ENCODE measurements at places on chromosomes 7 and 10.
A peak's percentile ranks its signal among the peaks of the same experiment; 100 is the strongest.

- no peak for DNase-seq
These were observed 138.6 kb upstream of the GRB10 start for GRCh38 chr7:50921114-50921813.

DNA sequence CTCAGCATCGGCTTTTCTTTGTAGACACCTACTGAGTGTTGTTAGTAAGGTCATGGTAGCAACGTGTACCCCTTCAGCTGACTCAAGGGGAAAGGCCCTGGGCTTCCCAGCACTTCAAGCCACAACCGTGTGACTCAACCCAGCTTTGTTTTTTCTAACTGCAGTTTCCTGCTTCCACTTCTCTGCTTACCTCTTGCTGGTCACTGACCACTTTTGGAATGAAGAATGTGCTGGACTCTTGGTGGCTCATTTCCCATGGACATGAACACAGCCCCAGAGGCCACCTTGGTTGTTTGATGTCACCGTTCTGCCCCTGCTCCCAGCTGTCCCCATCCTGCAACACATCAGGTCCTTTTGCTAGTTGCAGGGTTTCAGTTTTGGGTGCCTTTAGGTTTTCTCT is 69.5 kb upstream of the ZNF438 start:
- peak; percentile 99 for DNase-seq

GRCh38 chr7:131689662-131690234 is 133.3 kb upstream of the PODXL start:
- DNase-seq: no peak

DNA sequence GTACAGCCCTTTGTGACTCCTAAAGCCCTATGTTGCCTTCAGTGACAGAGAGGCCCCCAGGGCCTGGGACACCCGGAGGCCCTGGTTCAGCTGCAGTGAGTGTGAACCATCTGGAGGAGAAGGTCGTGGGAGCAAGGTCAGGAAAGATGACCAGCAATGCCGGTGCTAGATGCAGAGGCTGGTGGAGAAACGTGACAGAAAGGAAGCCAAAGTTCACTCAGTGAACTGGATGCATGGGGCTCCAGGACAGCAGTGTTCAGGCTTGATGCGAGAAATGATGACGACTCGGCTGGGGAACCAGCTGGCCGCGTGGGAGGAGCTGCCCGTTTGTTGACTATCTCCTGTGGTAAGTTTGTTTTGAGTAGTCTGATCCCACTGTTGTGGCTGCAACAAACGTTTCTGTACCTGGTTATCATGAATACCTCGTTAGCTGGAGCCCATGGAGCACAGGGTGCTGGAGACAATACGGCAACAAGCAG is 54.1 kb upstream of the MKRN1 start:
- DNase-seq: no peak

DNA sequence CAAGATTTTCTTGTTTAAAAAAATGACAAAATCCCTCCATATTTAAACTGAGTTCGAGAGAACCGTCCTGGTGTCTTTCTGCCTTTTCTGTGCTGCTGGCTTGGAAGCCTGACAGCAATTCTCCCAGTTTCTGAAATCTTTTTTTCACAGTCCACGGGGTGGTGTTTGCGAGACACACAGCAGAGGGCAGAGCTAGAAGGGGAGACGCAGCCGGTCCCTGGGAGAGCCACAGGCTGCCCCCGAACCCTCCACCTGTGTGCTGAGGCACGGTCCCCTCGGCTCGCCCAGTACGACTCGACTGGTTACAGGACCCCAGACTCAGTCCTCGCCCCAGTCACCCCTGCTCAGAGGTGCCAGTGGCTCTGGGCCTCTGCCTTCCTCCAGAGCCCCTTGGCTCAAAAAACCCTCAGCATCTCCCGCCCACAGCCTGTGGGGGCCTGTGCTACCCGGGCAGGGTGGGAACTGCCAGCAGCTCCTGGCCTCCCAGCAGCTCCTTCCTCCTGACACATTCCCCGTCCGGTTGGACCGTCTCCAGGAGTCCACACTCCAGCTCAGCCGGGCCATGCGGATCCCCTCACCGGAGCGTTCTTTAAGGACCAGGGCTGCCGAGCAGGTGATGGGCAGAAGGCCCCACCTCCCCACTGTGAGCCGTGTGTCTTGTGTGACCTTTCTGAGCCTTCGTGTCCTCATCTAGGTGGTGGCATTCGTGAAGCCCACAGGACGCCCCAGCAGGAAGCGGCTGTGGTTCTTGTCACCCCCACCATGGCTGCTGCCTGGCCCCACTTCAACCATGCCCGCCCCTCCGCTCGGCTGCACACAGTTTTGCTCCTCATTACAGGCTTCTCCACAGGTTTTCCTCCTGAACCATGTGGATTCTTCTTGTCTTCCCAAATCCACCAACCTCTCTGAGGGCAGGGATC is 52.3 kb upstream of the EN2 start:
- no peak for DNase-seq

- DNase-seq: no peak
These were observed 95.3 kb upstream of the HDAC9 start for GRCh38 chr7:18400275-18400674.

- DNase-seq: peak; percentile 31
These were observed 7.2 kb downstream of the TRPV6 start for GRCh38 chr7:142878315-142878714.

DNA sequence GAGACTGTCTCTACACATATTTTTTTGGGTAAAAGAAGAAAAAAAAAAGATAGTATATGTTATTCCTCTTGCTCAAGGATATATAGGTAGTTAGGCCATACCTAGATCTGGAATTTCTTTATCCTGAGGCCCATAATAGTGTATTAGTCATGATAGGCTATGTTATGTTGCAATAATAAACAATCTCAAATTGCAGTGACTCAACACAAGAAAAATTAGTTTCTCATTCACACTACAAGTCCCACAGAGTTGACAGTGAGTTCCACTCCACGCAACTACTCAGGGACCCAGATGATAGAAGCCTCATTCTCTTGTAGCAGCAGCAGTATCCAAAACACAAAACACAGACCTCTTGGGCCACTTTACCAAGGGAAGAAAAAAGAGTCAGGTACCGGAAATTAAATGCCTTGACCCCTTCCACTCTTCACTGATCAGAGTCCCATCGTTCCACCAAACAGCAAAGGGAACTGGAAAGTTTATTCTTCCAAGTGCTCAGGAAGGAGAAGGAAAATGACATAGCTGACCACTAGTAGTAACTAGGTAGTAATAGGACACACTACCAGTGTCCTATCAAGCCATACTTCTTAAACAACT is 7.4 kb upstream of the C10orf67 start:
- DNase-seq: peak; percentile 48

DNA sequence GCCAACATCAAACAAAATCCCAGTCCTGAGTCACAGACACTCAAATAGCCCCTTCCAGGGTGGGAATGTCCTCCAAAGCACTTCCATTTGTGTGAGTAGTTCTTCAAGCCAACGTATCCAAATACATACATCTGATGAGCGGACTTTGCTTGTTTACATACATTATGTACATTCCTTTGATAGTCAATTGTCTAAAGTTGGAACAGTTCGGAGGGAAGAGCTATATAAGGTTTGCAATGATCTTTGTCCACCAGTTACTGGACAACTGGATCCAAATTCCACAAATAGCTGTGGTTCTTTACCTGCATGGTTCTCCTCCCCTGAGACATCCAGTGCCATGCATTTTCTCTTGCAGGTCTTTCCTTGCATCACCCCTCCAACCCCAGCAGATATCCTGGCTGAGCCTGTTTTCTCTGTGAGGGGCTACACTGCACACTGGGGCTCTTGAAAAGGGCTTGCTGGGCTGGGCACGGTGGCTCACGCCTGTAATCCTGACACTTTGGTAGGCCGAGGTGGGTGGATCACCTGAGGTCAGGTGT is 4.7 kb upstream of the MGMT start:
- DNase-seq: no peak

DNA sequence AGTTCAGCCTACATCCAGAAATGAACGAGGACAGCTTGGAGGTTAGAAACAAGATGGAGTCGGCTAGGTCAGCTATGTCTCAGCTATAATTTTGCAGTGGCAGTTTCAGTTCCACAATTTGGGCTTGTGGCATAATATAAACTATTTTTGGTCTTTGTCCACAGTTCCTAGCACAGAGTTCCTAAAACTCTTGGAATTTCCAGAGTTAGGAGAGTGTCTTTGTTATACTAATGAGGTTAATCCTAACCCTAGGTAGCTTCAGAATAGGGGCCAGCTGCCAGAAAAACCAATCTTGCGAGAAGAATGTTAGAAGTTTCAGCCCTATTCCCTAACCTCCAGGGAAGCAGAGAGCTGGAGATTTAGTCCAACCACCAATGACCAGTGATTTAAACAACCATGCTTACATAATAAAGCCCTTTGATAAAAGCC is 131.9 kb downstream of the AKR1D1 start:
- DNase-seq: no peak
